Activated naive CD4-positive, alpha-beta T cell treated with anti-CD3 and anti-CD28 coated beads for 36 hours (primary cell): ENCODE measurements at places on chromosomes 4 and X. TPM values are rescaled to one million over a fixed set of nuclear protein-coding genes. Genes with fewer than 3 reads are reported as not detected.

- H3K4me3 ChIP-seq, result no peak overlapping the region
- DNase-seq, result no peak
- H3K36me3 ChIP-seq, result no peaks in the 10 kb centered on the region
- peaks cover 3% of the 10 kb centered on the region for H3K27me3 ChIP-seq
These were observed 69.2 kb downstream of the MTNR1A start for GRCh38 chr4:186486172-186486571.

DNA sequence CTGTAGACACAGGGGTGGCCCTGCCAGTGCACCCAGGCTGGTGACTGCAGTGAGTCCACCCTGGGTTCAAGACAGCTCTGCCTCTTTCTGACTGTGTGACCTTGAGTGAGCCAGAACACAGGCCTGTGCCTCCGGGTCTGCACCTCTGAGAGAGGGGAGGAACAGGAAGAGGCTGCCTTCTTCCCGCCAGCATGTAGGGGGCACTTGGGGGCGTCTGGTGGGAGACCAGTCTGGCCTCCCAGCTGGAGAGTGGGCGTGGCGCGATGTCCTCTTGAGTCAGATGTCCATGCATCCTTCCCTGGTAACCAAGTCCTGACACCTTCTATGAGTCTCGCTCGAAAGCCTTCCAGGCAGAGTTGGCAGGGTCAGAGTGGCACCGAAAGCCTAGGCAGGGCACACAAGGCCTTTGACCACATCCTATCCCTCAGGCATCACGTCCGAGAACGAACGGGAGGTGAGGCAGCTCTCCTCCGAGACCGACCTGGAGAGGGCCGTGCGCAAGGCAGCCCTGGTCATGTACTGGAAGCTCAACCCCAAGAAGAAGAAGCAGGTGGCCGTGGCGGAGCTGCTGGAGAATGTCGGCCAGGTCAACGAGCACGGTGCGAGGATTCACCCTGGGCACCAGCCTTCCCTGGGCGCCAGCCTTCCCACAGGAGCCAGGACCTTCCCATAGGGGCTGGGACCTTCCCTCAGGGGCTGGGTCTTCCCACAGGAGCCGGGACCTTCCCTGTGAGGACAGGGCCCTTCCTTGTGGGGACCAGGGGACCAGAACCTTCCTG, 21.3 kb downstream of the WFS1 start:
- no peak overlapping the region for H3K4me3 ChIP-seq
- no peaks in the 10 kb centered on the region for H3K4me1 ChIP-seq
- H3K27ac ChIP-seq, result no peak overlapping the region
- no peaks in the 10 kb centered on the region for H3K36me3 ChIP-seq
- no peaks in the 10 kb centered on the region for H3K27me3 ChIP-seq

DNA sequence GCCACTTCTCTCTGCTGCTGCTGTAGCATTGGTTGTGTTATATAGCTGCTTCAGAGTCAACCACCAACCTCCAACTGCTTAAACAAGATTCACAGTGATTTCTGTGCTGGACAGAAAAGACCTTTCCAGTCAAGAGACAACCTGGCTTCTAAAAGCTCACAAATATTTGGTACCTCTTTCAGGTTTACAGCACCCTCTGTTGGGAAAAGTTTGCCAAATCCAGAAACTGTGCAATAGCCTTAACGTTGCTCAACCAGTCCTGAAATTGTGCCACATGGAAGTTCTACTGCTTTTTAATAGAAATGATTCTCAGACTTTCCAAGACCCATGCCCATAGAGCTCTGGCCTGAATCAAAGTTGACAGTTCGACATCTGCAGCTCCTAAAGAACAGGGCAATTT, 842.1 kb upstream of the HTR2C start:
- no peaks in the 10 kb centered on the region for H3K27me3 ChIP-seq
- no peak for DNase-seq
- H3K27ac ChIP-seq, result no peak overlapping the region
- H3K36me3 ChIP-seq, result no peaks in the 10 kb centered on the region

DNA sequence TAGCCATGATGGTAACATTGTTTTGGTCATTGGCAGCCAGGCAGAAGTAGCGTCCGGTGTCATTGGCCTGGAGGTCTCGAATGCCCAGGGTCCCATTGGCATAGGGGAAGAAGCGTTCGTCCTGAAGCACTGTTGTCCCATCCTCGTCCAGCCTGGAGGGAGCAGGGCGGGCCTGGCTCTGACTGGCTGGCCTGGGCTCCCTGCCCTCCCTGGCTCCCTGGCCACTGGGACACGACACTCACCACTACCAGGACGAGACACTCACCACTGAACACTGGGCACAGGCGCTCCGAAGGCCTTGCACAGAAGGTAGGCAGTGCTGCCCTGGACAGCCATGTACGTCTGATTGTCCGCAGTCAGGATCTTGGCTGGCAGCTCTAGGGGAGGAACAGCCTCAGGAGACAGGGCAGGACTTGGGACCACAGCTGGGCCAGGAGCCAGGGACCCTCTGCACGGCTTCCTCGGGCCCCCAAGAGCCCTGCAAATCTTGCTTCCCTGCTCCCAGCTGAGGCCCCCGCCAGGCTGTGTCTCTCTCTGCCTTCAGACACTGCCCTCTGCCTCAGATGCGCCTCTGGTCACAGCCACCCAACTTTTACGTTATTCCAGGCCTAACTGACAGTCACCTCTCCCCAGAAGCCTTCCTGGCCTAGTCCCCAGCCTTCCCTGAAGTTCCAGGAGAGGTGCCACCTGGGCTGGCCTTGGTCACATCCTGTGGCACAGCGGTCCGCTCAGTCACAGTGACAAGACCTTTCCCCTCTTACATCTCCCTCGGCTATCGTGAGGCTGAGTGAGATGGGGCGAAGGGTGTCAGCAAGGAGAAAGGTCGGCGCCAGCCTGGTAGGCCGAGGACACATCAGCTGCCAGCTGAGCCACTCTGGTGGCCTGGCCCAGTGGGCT, 17.1 kb downstream of the L1CAM start:
- no peaks in the 10 kb centered on the region for H3K27me3 ChIP-seq
- DNase-seq, result no peak
- H3K4me1 ChIP-seq, result no peaks in the 10 kb centered on the region

Gene ITIH6
- not detected for total RNA-seq

DNA sequence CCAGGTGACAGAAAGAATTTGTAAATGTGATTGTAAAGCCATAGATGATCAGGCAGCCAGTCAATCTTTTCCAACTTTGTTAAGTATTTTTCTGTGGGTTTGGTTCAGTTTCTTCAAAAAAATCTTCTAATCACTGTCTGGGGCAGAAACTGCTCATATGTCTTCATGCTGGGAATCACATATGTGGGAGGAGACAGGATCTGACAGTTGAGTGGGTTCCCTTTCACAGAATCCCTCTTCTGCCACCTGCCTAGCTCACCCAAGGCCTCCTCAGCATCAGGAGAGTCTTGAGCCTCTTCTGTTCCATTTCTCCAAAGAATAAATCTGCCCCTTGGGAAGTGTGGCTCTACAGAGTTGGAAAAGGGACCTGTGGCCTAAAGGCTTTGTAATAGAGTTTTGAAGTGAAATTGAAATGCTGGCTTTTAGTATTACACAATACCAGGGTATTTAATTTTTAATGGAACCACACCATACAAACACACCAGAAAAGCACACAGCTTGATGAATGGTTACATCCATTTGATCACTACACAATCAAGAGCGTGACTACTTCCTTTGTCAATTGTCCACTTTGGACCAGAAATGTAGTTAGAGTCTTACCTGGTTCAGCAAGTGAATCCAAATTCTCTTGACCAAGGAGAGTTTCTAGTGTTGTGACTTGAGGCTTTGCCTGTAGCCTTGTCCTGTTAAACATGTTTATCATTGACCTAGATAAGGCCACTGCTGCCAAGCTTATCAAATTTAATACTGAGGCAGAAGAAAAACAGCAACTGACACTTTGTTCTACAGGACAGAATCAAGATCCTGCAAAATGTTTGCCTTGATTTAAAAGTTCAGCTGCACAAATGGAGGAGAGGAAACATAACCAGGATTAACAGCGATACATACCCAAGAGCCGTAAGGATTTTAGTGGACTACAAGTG, 20.4 kb downstream of the MSMO1 start:
- no peak overlapping the region for H3K27ac ChIP-seq
- H3K36me3 ChIP-seq, result peaks cover 1% of the 10 kb centered on the region
- no peaks in the 10 kb centered on the region for H3K4me1 ChIP-seq
- H3K27me3 ChIP-seq, result no peaks in the 10 kb centered on the region
- DNase-seq, result no peak

Gene LRP2BP
- 0.44 TPM for total RNA-seq

GRCh38 chr4:183142571-183143550, 43.8 kb downstream of the WWC2 start:
- no peak for DNase-seq
- peaks cover 11% of the 10 kb centered on the region for H3K4me1 ChIP-seq
- no peak overlapping the region for H3K4me3 ChIP-seq
- no peaks in the 10 kb centered on the region for H3K27me3 ChIP-seq
- H3K27ac ChIP-seq, result no peak overlapping the region
- no peaks in the 10 kb centered on the region for H3K36me3 ChIP-seq
